ENCODE measurements at places on chromosomes 12 and 14. TPM values are rescaled to one million over a fixed set of nuclear protein-coding genes. Genes with fewer than 3 reads are reported as not detected.

GRCh38 chr14:96999654-97000155 lies 202.5 kb downstream of the VRK1 start:
- DNase-seq, result no peak

- DNase-seq, result no peak
These were observed 143.1 kb upstream of the MYL2 start for GRCh38 chr12:111063295-111064026.

DNA sequence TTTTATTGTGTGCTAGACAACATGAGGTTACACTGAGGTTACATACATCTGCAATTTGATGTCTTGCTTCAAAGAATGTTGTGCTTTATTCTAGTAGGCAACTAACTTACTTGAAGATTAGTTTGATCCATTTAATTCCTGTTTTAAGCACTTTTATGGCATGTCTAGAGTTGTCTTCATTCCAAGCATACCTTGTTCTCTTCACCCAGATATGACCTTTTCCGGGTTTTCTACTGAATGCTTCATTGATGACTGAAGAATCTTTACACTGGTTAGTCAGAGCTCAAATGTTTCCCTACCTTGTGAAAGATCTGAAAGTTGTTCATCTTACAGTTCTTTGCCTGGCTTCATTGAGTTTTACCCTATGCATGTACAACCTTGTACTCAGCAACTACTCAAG lies 274.0 kb upstream of the KITLG start:
- no peak for DNase-seq

GRCh38 chr14:68088451-68088854 lies 268.9 kb downstream of the RAD51B start:
- no peak for DNase-seq

DNA sequence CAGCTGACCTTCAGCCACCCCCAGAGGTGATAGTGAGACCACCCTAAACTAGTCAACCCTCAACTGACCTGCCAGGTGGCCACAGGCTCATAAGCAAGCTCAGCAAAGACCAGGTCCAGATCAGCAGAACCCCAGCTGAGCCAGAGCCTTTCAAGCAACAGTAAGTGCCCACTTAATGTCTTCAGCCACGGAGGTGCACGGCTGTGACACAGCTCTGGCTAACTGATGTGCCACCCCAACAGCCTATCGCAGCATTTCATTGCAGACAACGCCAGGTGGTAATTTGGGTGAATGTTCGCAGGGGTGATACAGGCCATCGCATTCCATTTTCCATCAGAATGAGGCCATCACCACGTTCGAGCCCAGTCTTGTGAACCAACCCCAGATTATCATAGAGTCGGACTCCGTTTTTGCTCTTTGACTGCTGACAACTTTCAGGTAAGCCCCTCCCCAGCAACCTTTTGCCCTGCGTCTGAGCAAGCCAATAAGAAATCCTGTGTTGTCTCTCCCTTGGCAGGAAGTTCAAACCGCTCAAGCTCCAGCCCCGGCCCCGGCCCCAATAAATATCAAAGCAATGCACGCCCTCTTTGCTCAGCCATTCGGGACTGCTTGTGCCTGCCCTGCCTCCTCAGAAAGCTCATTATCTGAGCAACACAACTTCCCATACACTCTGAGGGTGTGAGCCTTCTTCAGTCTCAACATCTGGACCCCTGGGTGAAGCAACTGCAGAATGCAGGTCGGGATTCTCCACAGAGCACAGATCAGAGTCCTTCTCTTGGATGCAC lies 44.4 kb downstream of the JAG2 start:
- DNase-seq, result peak; percentile 84

DNA sequence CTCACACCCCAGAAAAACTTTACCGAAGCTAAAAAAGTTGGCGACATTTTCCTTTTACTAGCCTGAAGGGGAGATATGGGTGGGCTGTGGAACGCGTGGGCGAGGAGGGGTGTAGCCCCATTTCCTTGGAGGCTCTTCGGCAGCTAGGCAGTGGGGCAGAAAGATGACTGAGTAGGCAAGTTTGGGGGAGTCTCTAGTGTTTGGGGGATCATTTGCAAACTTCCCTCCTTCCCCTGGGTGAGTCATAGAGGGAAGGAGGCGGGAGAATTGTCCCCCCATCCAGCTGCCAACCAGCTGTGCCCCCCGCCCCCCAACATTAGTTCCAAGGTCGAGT lies 2.3 kb downstream of the GLI1 start:
- no peak for DNase-seq

DNA sequence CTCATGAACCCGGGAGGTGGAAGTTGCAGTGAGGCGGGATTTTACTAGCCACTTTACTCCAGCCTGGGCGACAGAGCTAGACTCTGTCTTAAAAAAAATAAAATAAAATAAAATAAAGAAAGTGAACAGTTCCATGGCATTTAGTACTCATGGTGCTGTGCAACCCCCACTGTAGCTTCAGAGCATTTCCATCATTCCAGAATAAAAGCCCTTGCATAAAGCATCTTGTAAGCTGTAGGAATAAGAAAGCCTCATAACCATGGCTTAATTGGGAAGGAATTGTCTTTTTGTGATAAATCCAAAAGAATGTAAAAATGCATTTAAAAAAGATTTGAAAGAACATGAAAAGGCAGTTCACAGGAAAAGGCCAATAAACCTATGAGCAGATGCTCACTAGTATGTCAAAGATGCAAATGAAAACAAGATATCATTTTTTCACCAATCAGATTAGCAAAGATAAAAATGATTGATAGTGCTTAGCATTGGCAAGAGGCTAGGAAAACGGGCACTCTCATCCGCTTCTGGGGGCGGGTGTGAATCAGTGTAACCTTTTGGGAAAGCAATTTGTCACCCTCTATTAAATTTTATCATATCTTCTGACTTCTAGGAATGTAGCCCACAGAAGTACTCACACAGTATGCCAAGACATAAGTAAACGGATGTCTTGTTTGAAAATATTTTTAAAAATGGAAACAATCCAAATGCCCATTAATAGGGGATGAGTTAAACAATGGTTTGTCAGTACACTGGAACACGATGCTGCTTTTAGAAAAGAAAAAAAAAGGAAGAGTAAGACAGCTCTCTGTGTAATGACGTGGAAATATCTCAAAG lies 46.6 kb downstream of the CFAP251 start:
- DNase-seq, result no peak

DNA sequence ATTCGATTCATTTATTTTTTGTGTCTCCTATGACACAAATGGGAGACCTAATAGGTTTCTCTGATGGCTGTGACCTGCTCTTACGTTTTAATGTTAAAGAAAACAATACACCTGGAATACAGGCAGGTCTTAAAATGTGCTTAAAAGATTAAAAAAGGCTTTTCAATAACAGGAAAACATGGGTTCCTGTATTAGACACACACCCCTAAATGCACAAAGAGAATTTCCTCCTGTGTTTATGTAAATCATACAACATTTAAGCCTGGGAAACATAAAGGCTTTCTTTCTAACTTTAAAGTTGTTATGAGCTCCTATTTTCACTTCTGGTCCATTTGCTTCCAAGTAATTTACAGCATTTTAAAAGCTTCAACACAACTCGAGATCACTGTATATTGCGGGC lies 191.3 kb downstream of the STXBP6 start:
- no peak for DNase-seq

GRCh38 chr14:79242666-79243065 lies 968.6 kb downstream of the DIO2 start:
- no peak for DNase-seq

- no peak for DNase-seq
These were observed 159.4 kb upstream of the TMTC2 start for GRCh38 chr12:82527165-82527780.

DNA sequence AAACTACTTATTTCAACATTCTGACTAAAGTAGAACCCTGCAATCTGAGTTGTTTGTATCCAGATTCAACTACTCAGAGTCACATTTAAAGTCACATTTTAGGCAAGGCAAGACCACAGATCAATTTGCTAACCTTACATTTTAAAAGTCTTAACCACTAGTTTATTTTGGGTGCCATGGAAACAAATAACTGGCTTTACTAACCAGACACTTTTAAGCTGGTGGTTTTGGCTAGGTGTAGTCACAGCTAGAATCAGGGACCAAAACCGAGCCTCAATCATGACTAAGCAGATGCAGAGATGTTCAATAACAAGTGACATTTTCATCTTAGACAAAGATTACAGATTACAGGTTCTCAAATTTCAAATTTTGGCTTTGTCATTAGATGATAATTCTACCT lies 115.3 kb downstream of the PDE6H start:
- DNase-seq, result no peak

- DNase-seq, result no peak
These were observed 63.2 kb upstream of the PNMA1 start for GRCh38 chr14:73777420-73777819.

GRCh38 chr12:78330131-78330530 lies 499.4 kb downstream of the NAV3 start:
- DNase-seq, result no peak

DNA sequence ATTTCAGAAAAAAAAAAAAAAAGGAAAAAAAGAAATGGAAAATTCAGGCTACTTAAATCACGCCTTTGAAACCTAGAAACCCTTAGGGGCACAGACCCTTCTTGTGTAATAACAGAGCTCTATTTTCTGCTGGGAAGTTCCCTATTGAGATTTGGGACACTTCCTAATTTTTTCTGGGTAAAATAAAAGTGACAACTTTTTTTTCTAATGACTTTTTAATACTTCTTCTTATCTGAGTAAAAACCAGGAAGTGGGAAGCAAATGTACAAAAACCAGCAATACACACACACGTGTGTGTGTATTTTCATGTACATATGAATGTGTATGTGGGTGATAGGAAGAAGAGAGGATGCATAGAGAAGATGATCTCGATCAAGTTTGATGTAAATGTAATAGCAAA lies 35.8 kb downstream of the ETV6 start:
- DNase-seq, result no peak

GRCh38 chr12:38745601-38746000 lies 159.8 kb downstream of the CPNE8 start:
- no peak for DNase-seq

- no peak for DNase-seq
These were observed 263 bp upstream of the IFT81 start for GRCh38 chr12:110123919-110124268.

TTC5 gene
- 13.0 TPM for total RNA-seq

NYNRIN gene
- total RNA-seq, result 8.1 TPM

FAIM2 gene
- 3.4 TPM for total RNA-seq

PPP1R13B gene
- 50.3 TPM for total RNA-seq

SLC8B1 gene
- 112 TPM for total RNA-seq
